ENCODE measurements at places on chromosomes 4 and X.

- peak; percentile 64 for DNase-seq
Observed at GRCh38 chr4:4260185-4260751, 12.2 kb upstream of the TMEM128 start.

DNA sequence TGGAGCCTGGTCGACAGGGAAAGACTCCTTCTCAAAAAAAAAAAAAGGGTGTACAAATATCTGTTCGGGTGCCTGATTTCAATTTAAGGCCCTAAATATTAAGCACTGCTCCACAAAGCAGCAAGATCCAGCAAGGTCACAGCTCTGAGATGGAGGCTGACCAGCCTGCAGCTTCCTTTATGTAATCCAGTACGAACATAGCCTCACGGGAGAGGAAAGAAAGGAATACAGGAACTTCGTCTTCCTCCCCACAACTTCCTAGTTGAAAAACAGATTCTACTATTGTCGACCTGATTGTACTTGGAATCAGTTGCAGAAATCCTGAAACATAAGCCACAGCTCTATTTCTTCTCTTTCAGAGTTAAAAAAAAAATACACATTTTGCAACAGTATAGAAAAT, 53.5 kb upstream of the TBC1D9 start:
- no peak for DNase-seq

- DNase-seq, result no peak
Observed at GRCh38 chr4:42646013-42646784, 10.7 kb downstream of the ATP8A1 start.

DNA sequence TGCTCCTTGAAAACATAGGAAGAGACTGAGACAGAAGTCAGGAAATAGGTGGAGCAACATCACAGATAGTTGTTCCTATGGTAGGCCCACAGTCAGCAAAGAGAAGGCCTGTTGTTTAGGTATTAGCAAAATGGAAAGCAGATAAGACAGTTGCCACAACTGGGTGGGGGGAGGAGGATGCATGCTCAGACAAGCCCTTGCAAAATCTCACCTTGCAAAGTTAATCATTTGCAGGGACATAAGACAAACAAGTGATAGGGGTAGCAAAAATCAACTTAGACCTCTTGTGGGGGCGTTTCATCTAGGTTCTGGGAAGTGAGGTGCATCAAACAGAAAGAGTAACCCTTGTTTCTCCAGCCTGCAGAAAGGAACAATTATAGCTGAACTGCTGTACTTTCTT, 30.7 kb downstream of the SERPINA7 start:
- no peak for DNase-seq

- DNase-seq, result no peak
Observed at GRCh38 chrX:1681439-1681838, 66.6 kb downstream of the ASMT start.

GRCh38 chr4:17544205-17544604, 29.2 kb downstream of the CLRN2 start:
- DNase-seq, result no peak

DNA sequence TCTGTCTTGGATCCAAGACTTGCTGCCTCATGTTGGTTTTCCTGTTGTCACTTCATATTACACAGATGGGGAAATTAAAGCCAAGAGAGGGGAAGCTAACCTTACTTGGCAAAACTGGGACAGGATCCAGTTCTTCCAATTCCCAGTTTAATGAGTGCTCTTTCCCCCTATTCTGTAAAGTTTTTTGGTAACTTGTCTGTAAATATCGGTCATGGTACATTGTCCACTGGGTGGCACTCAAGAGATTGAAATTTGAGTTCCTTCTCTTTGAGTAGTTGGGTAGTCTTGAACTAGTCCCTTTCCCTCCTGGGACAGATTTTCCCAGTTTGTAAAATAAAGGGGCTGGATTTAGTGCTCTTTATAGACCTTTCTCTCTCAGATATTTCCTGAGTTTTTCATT, 12.4 kb upstream of the EOLA2 start:
- peak; percentile 0 for DNase-seq

- no peak for DNase-seq
Observed at GRCh38 chr4:26467724-26468123, 22.6 kb downstream of the CCKAR start.

- no peak for DNase-seq
Observed at GRCh38 chr4:101987623-101988243, 197.2 kb downstream of the BANK1 start.

GRCh38 chrX:120560405-120560841, 339 bp downstream of the CUL4B start:
- no peak for DNase-seq

GRCh38 chr4:53477636-53478035, 100.2 kb downstream of the FIP1L1 start:
- DNase-seq, result no peak

GRCh38 chr4:158513256-158513655, 8.4 kb upstream of the RXFP1 start:
- peak; percentile 75 for DNase-seq

GRCh38 chr4:42642101-42642797, 14.7 kb downstream of the ATP8A1 start:
- DNase-seq, result no peak

GRCh38 chrX:48848847-48849246, 13.4 kb upstream of the PCSK1N start:
- no peak for DNase-seq

DNA sequence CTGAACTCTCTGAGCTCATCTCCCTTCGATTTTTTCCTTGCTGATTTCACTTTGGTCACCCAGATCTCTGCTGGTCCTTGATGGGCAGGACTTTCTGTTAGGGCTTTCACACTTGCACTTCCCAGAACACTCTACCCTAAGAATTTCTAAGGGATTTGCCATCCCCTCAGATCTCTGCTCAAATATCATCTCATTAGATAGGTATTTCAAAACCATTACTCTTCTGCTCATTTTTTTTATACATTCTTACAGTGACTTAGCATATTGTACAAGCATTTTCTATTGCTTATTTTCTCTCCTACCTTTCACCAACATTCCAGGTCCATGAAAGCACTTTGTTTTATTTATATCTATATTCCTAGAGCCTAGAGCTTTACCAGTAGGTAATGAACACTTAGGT, 913.3 kb downstream of the PDHA2 start:
- DNase-seq, result no peak

DNA sequence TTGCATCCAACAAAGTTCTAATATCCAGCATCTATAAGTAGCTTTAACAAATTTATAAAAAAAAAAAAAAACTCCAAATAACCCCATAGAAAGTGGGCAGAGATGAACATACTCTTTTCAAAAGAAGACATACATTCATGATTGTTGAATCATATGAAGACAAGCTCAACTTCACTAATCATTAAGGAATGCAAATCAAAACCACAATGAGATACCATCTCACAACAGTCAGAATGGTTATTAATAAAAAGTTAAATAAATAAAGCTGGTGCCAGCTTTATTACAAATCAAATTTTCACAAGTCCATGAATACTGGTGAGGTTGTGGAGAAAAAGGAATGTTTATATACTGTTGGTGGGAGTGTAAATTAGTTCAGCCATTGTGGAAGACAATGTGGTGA, 592.0 kb downstream of the IQCM start:
- no peak for DNase-seq

- no peak for DNase-seq
Observed at GRCh38 chrX:46376246-46376885, 168.9 kb downstream of the ZNF674 start.

- no peak for DNase-seq
Observed at GRCh38 chr4:17577665-17578481, 875 bp downstream of the LAP3 start.

DNA sequence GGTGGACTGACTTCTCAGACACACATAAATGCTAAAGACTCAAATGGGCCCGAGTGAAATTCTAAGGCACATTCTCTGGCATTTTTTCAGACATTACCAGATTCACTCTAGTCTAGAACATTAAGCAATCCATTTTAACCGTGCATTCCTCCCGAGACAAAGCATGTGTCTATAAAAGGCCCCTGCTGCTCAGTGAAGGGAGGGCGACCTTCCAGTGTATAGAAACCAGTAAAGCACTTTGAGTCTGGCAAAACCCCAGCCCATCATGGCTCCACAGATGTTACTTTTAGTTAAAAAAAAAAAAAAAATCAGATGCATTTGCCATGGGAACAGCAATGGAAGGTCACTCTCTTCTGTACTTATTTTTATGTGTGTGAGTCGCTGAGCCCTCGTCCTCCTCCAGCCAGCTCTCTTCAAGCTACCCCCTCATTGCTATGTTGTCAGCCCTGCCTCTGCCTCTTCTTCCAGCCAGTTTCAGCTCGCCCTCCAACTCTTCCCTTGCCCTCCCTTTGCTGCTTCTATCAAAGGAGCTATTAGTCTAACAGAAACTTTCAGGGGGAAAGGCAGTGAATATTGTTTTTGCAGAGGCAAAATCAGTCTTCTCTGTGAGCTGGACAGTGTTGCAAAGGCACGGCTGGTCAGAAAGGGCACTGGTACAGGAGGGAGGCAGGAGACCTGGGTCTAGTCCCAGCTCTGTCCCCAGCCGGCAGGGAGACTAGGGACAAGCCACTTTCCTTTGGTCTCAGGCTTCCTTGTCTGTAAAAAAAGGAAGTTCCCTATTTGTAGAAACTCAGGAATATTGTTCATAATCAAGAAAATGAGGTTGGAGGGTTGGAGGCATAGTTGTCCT, 644.2 kb downstream of the ZNF674 start:
- no peak for DNase-seq

DNA sequence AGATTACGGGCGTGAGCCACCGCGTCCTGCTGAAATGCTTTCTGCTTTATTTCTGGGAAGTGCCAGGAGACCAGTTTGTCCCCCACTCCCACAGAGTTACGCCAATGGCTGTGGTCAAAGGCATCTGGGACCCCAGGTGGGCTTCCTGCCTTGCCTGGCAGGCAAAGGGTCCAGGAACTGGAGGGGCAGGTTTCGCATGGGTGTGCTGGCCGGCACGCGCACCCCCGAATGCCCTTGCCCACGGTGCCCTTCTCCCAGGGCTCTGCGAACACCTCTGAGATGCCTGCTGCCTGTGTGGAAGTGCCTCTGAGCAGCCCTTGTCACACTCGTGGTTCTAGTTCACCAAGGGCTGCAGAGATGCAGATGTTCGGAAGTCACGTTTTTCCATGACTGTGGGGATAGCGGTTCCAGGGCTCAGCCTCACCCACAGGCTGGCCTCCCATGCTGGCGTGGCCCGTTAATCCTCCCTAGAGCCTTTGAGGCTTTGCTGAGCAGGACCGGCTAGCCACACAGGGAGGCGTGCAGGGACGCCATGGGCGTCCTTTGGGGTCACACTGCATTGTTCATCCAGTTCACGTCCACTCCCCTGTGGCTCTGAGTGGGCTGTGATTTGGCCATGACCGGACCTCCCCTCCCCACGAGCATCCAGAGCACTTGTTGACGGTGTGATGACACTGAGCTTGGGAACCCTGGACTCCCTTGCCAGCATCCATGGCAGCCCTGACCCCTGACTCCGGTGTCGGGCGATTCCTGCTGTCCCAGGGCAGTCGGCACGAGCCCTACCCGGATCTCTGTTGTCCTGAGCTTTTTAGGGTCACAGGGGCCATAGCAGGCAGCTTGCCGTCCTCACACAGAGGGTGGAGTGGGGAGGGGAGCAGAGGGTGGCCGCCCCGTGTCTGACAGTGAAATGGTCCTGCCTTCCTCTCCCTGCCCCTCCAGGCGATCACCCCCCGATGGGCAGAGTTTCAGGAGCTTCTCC, 12.7 kb upstream of the ADD1 start:
- no peak for DNase-seq

GRCh38 chr4:8534611-8535010, 45.6 kb upstream of the GPR78 start:
- DNase-seq, result no peak

DNA sequence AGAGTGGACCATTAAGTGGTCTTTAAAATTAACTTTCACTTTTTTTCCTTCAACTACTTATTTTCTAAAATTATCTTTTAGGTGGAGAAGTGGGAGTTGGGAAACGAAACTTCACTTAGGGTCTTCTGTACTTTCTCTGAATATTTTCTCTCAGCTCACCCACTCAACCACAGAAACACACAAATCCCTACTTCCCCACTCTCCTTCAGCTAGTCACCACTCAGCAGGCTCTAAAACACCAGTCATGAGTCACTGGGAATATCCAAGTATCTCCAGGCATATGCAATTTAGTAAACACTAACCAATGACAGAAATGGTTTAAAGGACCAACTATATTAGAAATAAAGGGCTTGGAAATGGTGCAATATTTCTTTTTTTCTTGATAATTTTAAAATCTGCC, 153.0 kb upstream of the RPS6KA6 start:
- DNase-seq, result no peak

DNA sequence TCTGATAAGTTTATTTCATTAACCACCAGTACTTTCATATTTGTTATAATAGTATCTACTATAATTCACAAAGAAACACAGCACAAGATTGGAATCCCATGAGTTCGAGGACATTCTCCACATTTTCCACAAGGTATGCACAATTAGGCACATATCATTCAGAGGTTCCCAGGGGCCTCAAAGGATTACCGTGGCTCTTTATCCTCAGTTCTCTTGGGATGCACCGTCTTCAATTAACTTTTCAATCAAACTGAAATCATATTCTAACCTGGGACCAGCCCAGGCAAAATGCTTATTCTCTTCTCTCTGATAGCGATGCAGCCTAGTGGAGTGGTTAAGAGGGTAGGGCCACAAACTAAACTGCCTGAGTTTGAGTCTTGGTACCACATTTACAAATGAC, 242.6 kb upstream of the RASGEF1B start:
- no peak for DNase-seq

DNA sequence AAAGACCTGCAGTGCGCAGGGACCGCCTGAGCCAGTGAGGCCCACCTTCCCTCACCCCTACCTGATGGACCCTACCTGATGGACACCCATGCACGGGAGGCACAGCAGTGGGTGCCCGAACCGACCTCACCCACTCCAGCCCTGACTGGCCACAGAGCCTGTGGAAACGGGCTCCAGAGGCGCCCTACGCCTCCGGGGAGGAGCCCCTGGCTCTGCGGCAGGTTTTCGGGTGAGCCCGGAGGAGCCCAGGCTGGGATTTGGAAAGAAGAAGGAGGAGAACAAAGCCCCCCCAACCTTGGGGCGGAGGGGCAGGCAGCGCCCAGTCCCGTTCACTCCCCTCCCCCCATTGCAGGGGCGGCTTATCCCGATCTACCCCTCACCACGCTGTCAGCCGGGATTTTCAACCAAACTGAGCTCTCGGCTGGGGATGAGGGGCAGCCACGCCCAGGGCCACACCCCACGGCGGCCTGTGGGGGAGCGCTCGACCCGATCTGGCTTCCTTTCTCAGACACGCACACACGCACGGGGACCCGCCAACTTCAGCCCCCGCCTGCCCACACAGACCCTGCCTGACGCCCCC, 675 bp downstream of the L1CAM start:
- DNase-seq, result no peak

- no peak for DNase-seq
Observed at GRCh38 chr4:87213421-87214075, 6.9 kb downstream of the KLHL8 start.

DNA sequence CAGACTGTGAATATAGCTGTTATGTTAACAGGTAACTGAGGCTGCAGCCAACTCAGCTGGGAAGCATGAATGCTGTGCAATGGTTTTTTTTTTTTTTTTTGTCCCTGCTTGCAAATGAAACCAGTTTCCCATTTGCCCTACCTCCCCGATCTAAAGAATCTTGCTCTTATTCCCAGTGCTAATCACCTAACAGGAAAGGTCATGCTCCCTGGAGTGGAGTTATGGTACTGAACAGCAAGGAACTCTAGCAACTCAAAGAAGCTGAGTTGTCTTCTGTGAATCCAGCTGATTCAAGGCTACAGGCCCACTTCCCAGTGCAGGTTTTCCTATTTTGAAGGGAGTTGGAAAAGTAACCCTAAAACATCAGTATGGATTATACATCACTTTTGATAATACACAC, 52.1 kb downstream of the HTR2C start:
- DNase-seq, result no peak

- DNase-seq, result no peak
Observed at GRCh38 chr4:40848251-40848650, 98.5 kb downstream of the NSUN7 start.

GRCh38 chrX:41275661-41276609, 58.0 kb upstream of the DDX3X start:
- no peak for DNase-seq

All from GF-D8 (cell line).